ENCODE measurements at places on chromosomes 7 and 10. TPM values are rescaled to one million over a fixed set of nuclear protein-coding genes. Genes with fewer than 3 reads are reported as not detected.

GRCh38 chr10:44864051-44864450 lies 47.1 kb upstream of the TMEM72 start:
- no peaks in the 10 kb centered on the region for H3K36me3 ChIP-seq
- no peak for DNase-seq
- H3K27ac ChIP-seq, result no peak overlapping the region

DNA sequence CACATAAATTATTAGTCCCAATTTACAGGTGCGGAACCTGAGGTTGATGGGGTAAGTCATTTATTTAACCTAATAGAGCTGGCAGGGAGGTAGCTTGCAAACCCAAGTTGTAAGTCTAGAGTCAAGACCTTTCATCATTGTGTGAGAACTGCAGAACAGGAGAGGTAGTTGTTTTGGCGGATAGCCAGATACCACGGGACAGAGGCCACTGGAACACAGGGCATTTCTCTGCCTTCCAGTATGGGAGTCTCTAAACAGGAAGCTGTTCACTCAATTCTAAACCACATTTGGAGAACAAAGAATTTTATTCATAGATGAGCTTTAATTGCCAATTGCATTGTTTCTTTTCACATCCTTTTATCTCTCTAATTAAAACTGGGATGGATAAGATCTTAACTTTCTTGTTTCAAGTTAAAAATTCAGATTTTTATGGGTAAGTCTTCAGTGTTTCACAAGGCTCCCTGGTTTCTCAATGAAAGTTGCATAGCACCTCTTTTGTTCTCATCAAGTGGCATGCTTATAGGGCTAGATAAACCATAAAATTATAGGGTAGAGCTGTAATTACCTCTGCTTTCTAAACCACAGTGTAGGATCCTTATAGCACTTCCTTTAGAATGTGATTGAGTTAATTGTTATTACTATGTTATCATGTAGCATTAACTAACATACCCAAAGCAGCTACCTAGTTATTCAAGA lies 489.0 kb downstream of the GATA3 start:
- no peaks in the 10 kb centered on the region for H3K4me1 ChIP-seq
- H3K27me3 ChIP-seq, result no peaks in the 10 kb centered on the region
- no peak overlapping the region for H3K27ac ChIP-seq
- no peak overlapping the region for H3K4me3 ChIP-seq
- H3K36me3 ChIP-seq, result no peaks in the 10 kb centered on the region

GRCh38 chr7:48182718-48183369 lies 11.6 kb downstream of the ABCA13 start:
- H3K36me3 ChIP-seq, result no peaks in the 10 kb centered on the region
- no peaks in the 10 kb centered on the region for H3K4me1 ChIP-seq
- no peak for DNase-seq
- H3K27ac ChIP-seq, result no peak overlapping the region

GRCh38 chr10:4059471-4060138 lies 274.6 kb upstream of the KLF6 start:
- peak overlapping the region; percentile 64 for H3K27ac ChIP-seq
- H3K4me3 ChIP-seq, result peak overlapping the region; percentile 31
- peak; percentile 47 for DNase-seq
- H3K27me3 ChIP-seq, result no peaks in the 10 kb centered on the region
- no peaks in the 10 kb centered on the region for H3K36me3 ChIP-seq

DNA sequence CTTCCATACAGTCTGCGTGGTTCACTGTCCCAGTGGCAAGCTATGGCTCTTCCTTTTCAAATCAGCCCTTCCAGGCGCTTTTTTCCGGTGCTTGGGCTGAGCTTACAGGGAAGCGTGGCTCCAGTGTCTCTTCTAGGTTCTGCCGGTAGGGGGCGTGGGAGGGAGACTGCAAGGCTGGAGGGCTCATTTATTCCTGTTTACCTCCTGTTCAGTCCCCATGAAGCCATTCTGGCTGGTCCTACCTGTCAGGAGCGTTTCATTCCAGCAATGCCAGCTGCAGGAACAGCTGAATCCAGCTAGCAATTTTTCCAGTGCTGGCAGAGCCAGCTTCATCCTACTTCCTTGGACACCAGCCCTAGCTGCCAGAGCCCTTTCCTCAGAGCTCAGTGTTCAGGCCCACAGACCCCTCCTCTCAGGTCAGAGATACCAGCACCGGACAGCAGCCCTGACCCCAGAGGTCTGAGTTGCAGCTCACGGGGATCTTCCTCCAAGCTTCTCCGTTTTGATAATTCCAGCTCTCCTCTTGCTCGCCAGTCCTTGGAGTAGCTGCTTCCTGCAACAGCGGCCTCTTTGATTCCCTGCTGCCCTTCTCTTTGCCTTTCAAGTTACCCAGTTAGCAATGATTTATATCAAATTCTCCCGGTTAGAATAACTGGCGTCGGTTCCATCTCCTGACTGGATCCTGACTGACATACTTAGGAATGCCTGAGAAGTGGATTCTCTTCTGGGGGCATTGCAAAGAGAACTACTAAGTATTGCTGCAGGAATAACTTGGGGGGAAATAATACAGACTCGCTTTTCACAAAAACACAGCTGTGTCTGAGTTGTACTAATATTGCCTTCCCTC lies 129.8 kb downstream of the FRMD4A start:
- H3K36me3 ChIP-seq, result no peaks in the 10 kb centered on the region
- no peaks in the 10 kb centered on the region for H3K4me1 ChIP-seq
- no peak overlapping the region for H3K4me3 ChIP-seq
- no peak overlapping the region for H3K27ac ChIP-seq
- peaks cover 9% of the 10 kb centered on the region for H3K27me3 ChIP-seq

DNA sequence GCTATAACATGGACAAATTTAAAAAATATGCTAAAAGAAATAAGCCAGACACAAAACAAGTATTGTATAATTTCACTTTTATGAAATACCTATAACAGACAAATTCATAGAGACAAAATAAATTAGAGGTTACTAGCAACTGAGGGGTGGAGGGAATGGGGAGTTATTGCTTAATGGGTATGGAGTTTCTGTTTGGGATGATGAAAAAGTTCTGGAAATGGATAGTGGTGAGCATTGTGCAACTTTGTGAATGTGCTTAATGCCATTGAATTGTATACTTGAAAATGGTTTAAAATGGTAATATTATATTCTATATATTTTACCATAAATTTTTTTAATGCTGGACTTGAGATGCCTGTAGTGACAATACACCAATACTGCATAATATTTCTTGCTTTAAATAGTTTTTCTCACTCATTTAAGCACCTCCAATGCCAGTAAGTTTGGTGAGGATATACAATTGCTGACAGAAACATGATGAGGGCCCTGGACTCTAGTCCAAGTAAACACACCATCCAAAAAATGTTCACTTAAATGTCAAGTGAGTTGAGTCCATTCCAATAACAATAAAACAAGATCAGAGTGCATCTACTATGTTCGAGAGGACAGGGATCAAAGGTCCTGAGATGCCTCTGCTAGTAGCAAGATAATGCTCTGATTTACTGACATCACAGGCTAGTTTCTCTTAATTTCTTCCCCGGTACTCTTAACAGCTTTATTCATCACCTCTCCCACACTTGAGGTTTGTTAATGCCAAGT lies 71.9 kb downstream of the NT5C2 start:
- DNase-seq, result no peak
- no peak overlapping the region for H3K27ac ChIP-seq
- H3K4me3 ChIP-seq, result no peak overlapping the region
- no peaks in the 10 kb centered on the region for H3K36me3 ChIP-seq

- peaks cover 55% of the 10 kb centered on the region for H3K27me3 ChIP-seq
- no peaks in the 10 kb centered on the region for H3K36me3 ChIP-seq
- H3K4me1 ChIP-seq, result peaks cover 17% of the 10 kb centered on the region
- peak overlapping the region; percentile 50 for H3K27ac ChIP-seq
- peak; percentile 29 for DNase-seq
Measured at GRCh38 chr7:8442814-8443304, 9.4 kb downstream of the NXPH1 start.

- H3K27ac ChIP-seq, result peak overlapping the region; percentile 75
- H3K36me3 ChIP-seq, result no peaks in the 10 kb centered on the region
- H3K4me1 ChIP-seq, result peaks cover 31% of the 10 kb centered on the region
- peaks cover 35% of the 10 kb centered on the region for H3K27me3 ChIP-seq
- H3K4me3 ChIP-seq, result peak overlapping the region; percentile 65
Measured at GRCh38 chr10:129056734-129057689, 410.0 kb upstream of the MGMT start.

- DNase-seq, result no peak
- peaks cover 12% of the 10 kb centered on the region for H3K27me3 ChIP-seq
- H3K27ac ChIP-seq, result no peak overlapping the region
- H3K36me3 ChIP-seq, result peaks cover 15% of the 10 kb centered on the region
Measured at GRCh38 chr10:805620-806305, 116.3 kb upstream of the DIP2C start.

- no peak overlapping the region for H3K4me3 ChIP-seq
- no peaks in the 10 kb centered on the region for H3K27me3 ChIP-seq
- H3K36me3 ChIP-seq, result peaks cover 17% of the 10 kb centered on the region
- DNase-seq, result no peak
Measured at GRCh38 chr10:114957122-114957521, 19.1 kb downstream of the TRUB1 start.

GRCh38 chr7:57646901-57647246 lies 196.9 kb downstream of the ZNF716 start:
- H3K36me3 ChIP-seq, result no peaks in the 10 kb centered on the region
- H3K4me1 ChIP-seq, result no peaks in the 10 kb centered on the region
- peaks cover 4% of the 10 kb centered on the region for H3K27me3 ChIP-seq
- no peak overlapping the region for H3K4me3 ChIP-seq

GRCh38 chr7:86942995-86943394 lies 116.5 kb downstream of the ELAPOR2 start:
- peaks cover 3% of the 10 kb centered on the region for H3K27me3 ChIP-seq
- no peaks in the 10 kb centered on the region for H3K4me1 ChIP-seq
- no peak for DNase-seq
- H3K4me3 ChIP-seq, result no peak overlapping the region
- no peak overlapping the region for H3K27ac ChIP-seq

GRCh38 chr10:60722623-60723022 lies 55.7 kb upstream of the CDK1 start:
- peaks cover 2% of the 10 kb centered on the region for H3K27me3 ChIP-seq
- H3K4me3 ChIP-seq, result no peak overlapping the region
- DNase-seq, result no peak

DNA sequence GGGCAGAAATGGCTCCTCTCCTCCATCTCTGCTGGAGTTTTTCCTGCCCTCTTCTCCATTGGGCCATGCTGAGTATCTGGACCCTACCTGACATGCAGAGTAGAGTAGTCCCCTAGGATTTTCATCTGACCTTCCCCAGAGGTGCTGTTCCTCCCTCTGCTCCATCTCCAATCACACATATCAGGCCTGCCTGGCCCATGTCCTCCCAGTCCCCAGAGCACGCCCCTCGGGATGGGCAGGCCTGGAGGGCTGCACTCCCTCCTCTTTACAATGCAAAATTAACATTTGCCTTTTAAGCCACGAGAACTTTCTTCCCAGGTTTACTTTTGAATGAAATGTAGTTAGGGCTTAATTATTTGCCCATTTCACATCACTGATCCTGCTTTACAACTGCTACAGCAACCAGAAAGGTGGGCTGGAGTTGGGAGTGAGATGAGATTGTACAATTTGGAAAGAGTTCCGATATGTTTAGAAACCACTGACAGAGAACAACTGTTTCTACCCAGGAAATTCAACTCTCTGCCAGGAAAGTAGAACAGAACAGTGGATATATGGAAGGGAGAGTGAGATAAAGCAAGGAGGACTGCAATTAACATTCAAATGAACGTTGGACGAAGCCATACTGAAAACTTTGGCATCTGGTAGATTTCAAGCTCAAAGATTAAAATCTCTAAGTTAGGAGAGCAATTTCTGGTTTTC lies 184.0 kb upstream of the HABP2 start:
- peaks cover 4% of the 10 kb centered on the region for H3K27me3 ChIP-seq
- H3K4me3 ChIP-seq, result no peak overlapping the region
- H3K27ac ChIP-seq, result no peak overlapping the region
- no peaks in the 10 kb centered on the region for H3K4me1 ChIP-seq
- H3K36me3 ChIP-seq, result no peaks in the 10 kb centered on the region

GRCh38 chr10:124676416-124677062 lies 67.6 kb downstream of the FAM53B start:
- H3K4me1 ChIP-seq, result peaks cover 100% of the 10 kb centered on the region
- peak overlapping the region; percentile 99 for H3K27ac ChIP-seq
- H3K27me3 ChIP-seq, result peaks cover 16% of the 10 kb centered on the region
- H3K4me3 ChIP-seq, result peak overlapping the region; percentile 89
- DNase-seq, result no peak
- peaks cover 20% of the 10 kb centered on the region for H3K36me3 ChIP-seq

DNA sequence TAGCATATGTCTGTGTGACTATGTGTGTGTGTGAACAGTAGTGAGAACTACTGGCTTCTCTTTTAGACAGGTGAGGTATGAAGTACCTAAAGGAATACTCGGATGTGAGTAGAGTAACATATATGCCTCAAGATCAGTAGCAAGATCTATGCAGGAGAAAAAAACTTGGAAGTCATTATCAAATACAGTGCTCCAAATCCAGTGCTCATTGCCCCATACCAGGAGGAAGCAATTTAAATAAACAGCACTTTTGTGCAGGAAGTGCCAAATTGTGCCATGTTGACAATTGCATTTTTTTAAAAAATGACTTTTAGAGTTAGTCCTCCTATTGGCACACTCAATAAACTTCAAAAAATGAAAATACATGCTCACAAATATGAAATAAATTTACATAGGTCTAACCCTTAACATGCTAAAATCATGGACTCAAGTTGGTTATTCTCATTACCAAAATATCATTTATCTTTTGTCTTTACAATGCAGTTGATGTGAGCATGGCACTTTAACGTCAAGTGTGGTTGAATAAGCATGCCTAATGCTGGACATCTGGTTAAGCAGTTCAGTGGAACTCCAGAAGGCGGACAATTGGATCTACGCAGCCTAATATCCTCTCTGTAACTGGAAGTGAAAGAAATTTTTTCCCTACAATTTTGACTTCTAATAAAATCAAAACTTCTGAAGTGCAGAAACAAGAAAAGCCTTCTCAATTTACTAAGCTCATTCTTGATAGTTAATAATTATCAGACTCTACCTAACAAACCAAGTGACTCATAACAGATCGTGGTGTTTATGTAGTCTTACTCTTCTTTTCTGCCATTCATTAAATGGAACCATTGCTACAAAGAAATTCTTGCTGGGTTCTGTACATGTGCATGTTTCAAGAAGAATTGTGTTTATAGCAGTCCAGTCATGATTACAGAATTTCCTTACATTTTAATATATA lies 195.2 kb downstream of the MDFIC start:
- H3K36me3 ChIP-seq, result no peaks in the 10 kb centered on the region
- no peak overlapping the region for H3K4me3 ChIP-seq
- no peaks in the 10 kb centered on the region for H3K4me1 ChIP-seq
- DNase-seq, result no peak

- no peak overlapping the region for H3K27ac ChIP-seq
- no peak overlapping the region for H3K4me3 ChIP-seq
- H3K27me3 ChIP-seq, result peaks cover 2% of the 10 kb centered on the region
- H3K36me3 ChIP-seq, result no peaks in the 10 kb centered on the region
Measured at GRCh38 chr10:129334266-129334665, 132.8 kb upstream of the MGMT start.

PAX2 gene
- polyA plus RNA-seq, result not detected

TMEM229A gene
- not detected for polyA plus RNA-seq

SPDYE1 gene
- not detected for polyA plus RNA-seq

KMT2E gene
- polyA plus RNA-seq, result 74.3 TPM

HOXA4 gene
- polyA plus RNA-seq, result not detected

LIPF gene
- polyA plus RNA-seq, result not detected

UNCX gene
- polyA plus RNA-seq, result not detected

SPDYE16 gene
- 0.07 TPM for polyA plus RNA-seq
